ENCODE measurements at places on chromosomes 2 and 18.

GRCh38 chr2:173077506-173078177 is 2.0 kb downstream of the MAP3K20 start:
- DNase-seq: no peak

DNA sequence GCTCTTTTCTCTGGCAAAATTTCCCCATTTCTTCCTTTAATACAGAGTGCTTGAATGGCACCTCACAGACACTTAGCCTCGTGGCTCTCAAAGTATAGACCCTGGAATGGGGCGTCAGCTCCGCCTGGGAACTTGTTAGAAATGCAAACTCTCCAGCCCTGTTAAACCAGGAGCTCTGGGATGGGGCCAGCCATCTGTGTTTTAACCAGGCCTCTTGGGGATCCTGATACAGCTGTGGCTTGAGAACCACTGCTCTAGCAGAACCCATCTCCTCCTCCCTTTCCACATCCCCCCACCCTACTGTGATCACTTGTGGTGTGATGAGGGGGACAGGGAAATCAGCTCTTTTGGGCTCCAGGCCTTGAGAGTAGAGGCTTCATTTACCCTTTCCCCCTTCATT is 15.9 kb downstream of the LTBP1 start:
- no peak for DNase-seq

GRCh38 chr2:73074110-73075069 is 2.9 kb upstream of the SFXN5 start:
- peak; percentile 19 for DNase-seq

DNA sequence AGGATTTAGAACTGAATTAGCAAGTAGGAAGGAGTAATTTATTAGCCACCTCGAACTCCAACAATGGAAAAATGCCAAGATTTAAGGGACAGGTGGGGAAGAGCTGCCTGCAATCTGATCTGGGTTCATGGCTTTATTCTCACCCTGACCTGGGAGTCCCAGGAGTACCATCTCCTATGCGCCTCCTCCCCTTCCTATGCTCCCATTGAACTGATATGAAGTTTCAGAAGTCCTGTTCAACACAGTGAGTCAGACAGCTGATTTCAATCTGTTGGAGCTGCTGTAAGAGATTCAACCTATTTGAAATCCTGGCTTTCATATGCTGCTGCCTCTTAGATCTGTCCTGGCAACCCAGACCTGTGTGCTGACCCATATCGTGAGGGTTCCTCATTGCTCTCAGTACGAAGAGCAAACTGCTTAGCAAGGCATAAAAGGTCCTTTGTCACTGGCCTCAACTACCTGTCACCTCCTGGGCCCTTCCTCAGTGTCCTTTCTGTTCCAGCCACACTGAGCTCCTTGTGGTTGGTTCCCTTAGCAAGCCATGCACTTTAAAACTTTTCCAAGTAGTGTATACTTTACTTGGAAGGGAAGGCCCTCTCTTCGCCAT is 15.9 kb upstream of the CD28 start:
- no peak for DNase-seq
